ENCODE measurements at places on chromosomes 6 and 20.
A peak's percentile ranks its signal among the peaks of the same experiment; 100 is the strongest.

DNA sequence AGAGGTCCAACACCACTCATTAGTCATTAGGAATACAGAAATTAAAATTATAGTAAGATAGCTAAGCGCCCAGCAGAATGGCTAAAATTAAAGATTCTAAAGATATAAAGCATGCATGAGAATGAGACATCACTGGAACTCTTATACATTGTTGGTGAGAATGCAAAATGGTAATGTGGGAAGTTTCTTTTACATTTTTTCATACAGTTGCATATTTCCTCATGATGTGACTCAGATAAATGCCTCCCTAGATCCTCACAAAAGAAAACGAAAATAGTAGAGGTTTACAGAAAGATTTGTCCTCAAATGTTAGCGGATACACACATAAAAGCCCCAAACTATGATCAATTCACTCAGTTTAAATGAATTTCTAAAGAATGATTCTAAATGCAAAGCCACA lies 633.7 kb upstream of the GJE1 start:
- no peak for DNase-seq

GRCh38 chr20:10706460-10706811 lies 32.6 kb upstream of the JAG1 start:
- no peak for DNase-seq

DNA sequence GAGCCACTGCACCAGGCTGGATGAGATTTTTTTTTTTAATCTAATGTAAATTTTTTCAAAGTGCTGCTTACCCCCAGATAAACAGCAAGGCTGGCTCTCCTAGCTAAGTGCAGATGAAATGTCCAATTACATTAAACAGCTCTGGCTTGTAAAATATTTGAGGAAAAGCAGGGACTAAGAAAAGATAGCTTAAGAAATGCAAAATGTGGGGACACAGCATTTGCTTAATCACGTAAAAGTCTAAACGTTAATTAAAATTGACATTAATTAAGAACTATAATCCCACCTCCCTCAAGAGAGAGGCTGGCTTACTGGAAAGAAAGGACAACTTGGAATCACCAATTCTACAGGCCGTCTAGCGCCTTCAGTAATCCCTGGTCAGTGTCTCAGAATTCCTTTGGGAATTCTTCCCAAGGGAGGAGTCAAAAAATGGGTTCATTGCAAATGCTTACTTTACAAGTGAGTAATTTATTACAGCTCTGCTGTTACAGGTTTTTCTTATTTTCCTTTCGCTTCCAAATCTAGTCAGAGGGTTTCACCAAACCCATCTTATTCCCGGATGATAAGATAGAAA lies 13.6 kb upstream of the MARCKS start:
- DNase-seq, result no peak

GRCh38 chr6:107361753-107362604 lies 97.4 kb downstream of the PDSS2 start:
- DNase-seq, result no peak

DNA sequence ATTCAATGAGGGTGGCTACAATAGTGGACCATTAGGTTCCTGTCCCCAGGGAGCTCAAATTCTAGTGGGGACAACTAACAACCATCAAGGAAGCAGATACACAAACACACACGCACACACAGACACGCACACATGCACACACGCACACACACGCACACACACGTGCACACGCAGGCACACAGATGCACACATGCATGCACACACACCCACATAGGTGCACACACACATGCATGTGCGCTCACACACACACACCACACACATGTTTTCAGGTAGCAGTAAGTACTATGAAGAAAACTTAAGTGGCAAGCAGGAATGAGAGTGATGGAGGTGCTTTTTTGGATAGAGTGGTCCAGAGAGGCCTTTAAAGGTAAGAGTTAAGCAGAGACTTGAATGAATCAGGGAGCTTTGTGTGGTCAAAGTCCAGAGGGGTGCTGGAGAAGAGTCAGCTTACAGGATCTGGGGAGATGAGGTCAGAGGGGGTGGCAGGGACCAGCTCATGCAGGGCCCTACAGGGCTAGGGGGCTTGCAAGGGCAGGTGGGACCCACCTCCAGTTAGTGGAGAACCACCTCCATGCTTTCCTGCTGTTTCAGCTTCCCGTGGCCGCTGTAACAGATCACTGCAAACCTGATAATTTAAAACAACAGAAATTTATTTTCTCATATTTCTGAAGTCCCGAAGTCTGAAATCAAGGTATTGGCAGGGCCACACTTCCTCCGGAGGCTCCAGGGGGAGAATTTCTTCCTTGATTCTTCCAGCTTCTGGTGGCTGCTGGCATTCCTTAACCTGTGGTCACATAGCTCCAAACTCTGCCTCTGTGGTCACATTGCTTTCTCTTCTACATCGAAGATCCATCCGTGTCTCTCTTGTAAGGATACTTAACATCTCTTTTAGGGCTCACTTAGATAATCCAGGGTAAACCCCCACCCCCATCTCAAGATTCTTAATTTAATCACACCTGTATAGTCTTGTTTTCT lies 6.9 kb upstream of the NSFL1C start:
- no peak for DNase-seq

DNA sequence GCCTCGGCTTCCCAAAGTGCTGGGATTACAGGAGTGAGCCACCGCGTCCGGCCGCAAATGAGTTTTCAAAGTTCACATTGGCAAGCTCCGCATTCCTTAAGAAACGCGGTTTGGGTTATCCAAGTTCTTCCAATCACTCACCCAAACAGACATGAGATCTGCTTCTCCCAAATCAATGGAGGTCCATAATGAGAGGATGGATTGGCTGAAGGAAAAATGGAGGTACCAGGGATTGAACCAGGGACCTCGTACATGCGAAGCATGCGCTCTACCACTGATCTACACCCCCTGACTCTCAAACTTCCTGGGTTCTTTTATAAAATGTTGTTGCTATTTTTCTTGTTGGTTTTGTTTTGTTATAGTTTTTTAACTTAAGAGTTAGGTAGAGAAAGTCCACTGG lies 170.0 kb downstream of the GPX5 start:
- no peak for DNase-seq

DNA sequence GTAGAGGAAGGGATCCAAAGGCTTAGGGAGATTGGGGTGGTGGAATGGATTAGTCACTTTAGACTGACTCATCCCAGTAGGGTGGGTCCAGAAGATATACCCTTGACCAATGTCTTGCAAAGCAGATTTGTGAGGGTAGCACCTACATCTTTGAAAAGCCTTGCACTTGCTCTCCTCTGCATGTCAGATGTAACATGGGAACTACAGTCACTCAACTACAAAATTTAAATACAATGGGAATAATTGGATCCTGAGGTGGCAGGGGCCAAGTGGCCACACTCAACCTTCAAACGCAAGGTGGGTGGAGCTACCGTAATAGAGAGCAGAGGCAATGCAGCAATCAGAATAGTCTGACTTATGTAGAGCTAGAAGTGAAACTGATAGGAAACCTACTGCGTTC lies 71.2 kb downstream of the ME1 start:
- DNase-seq, result no peak

DNA sequence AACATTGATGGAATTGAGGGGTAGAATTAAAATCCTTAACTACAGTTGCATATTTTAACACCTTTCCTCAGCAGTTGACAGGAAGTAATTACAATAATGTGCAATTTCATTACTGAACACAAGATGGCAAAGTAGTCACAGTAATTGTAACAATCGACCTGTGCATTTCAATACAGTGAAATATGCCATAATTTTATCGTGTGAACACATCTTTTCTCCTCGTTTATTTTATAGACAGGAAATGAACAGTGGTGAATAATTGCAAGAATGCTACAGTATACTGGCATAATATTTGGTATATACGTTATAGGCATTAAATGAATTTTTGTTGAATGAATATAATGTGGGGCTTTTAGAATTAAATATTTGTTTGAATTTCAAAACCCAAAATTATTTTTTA lies 25.0 kb downstream of the CYB5R4 start:
- DNase-seq, result peak; percentile 71

GRCh38 chr6:38179794-38180430 lies 360.4 kb downstream of the ZFAND3 start:
- no peak for DNase-seq

GRCh38 chr6:108944707-108945680 lies 96.8 kb downstream of the ARMC2 start:
- no peak for DNase-seq

DNA sequence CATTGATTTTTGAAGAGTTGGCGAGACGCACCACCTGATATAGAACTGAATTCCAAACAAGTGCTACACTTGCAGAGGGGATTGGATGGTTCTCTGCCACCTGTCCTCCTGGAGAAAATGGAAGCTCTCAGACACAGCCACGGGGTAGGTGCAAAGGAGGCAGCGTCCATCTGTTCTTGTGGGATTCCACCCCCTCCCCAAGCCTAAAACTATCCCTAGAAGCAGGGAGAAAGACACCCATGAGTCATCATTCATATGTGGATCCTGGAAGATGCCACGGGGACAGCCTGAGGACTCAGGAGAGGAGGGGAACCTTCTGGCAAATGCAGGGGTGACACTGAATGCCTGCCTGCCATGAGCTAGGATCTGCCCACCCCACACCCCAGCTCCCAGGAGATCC lies 171.3 kb upstream of the CST7 start:
- no peak for DNase-seq

- DNase-seq, result no peak
Observed at GRCh38 chr20:51752343-51752951, 15.7 kb downstream of the ATP9A start.

- DNase-seq, result no peak
Observed at GRCh38 chr6:143236151-143236798, 175.6 kb downstream of the AIG1 start.

GRCh38 chr6:91412532-91412931 lies 825.7 kb upstream of the MAP3K7 start:
- no peak for DNase-seq

GRCh38 chr6:82738773-82739172 lies 326.9 kb downstream of the UBE3D start:
- no peak for DNase-seq

DNA sequence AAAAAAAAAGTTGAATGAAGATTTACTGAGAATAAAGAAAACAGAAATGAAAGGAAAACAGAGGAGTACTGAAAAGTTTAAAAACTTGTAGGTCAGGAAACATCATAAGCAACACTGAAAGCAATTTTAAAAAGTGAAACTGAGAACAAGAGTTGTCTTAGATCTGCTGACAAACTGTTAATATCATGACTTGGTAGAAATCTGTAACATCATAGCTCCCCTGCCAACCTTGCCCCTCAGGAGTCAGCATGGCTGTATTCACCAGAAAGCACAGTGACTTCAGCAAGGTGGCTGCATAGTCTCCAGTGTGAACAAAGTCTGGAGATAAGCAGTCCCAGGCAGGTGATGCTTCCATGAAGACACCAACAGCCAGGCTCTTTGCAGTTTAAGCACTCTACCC lies 5.3 kb downstream of the NAA20 start:
- DNase-seq, result no peak

DNA sequence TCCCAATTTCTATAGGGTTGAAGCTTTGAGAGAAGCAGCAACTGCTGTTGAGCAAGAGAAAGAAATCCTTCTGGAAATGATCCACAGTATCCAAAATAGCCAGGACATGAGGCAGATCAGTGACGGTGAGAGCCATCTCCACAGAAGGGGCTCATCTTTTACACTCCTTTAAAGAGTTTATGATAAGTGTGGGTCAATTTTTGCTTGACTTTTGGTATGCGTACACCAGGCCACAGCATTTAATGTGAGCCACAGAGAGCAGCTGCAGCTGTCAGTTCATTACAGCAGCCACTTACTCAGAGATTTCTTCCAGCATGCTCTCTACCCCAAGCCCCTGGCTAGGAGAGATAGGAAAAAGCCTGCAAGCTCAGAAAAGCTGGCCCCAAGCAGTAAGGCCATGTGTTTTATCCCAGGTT lies 9.9 kb downstream of the BAG2 start:
- DNase-seq, result no peak

GRCh38 chr6:34745277-34746103 lies 11.8 kb upstream of the SNRPC start:
- no peak for DNase-seq

DNA sequence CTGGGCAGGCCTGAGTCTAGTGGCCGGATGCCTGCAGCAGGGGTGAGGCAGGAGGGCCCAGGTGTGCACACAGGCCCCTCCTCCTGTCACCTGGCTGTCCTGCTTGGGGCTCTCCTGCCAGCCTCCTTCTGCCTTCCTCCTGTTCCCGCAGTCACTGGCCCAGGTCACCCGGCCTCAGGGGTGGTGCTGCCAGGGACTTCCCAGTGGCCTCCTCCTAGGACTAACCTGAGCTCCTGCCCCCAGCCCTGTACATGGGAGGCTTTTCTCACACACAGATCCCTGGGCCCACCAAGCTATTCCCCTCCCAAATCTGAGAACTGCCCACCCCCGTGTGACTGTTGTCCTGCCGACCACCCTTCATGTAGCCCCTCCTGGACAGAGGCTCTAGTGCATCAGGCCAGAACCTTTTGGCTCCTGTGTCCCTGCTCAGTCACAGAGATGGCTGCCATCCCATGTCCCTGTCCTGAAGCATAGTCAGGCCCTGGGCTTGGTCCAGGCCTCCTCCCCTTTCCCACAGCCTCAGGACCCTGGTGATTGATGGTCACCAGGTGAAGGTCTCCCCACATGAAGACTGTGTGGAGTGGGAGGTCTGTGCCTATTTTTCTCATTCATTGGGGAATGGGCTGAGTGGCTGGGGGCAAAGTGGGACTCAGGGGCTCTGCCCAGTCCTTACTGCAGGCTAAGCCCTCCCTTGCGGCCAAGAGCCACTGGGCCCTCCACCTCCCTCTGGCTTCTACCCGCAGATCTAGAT lies 1.1 kb upstream of the ULBP1 start:
- no peak for DNase-seq

DNA sequence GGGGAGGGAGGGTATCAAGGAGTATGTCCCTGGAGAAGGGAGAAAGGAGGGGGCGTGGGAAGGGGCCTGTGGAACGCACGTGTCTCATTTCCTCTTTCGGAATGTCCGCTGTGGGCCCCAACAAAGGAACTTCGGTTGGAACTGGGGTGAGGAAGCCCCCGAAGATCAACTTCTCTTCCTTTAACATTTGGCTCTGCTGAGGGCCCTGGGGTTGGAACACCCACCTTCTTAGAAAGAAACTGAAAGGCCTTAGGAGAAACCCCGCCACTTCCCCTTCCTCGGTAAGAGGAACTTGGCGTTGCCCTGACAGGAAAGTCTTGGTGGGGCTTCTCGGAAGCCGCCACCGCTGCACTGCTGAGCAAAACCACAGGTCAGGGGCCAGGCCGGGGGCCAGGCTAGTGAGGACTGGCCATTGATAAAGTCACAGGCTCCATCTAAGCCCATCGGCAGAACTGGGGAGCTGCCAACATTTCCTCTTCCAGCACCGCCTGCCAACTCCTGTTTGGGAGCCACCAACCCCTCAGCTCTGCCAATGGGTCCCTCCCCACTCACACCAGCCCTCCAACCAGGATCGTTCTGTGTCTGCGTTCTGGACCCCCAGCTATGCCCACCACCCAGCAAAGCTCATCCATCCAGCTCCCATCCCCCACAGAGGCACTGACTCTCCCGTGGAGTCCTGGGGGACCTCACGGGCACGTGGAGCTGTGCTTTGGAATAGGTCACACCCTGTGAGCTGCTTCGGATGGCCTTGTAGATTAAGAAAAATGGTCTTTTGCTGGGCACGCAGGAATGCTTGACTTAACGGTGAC lies 44.8 kb downstream of the FGD2 start:
- DNase-seq, result peak; percentile 96

All from Kasumi-1 (cell line).